CD8-positive, alpha-beta memory T cell (primary cell): ENCODE measurements at places on chromosomes 11 and 22. TPM values are rescaled to one million over a fixed set of nuclear protein-coding genes. Genes with fewer than 3 reads are reported as not detected.

Gene PRCP
- total RNA-seq: 27.1 TPM

Gene RASSF10
- total RNA-seq: not detected

Gene TMA7B
- 2.0 TPM for total RNA-seq

Gene ANKK1
- total RNA-seq: 0.57 TPM

Gene BBOX1
- total RNA-seq: not detected

- no peaks in the 10 kb centered on the region for H3K36me3 ChIP-seq
- no peak overlapping the region for H3K27ac ChIP-seq
- no peak overlapping the region for H3K4me3 ChIP-seq
- H3K27me3 ChIP-seq: peaks cover 30% of the 10 kb centered on the region
- no peak for DNase-seq
Observed at GRCh38 chr11:2138068-2138430, 1.1 kb downstream of the IGF2 start.

DNA sequence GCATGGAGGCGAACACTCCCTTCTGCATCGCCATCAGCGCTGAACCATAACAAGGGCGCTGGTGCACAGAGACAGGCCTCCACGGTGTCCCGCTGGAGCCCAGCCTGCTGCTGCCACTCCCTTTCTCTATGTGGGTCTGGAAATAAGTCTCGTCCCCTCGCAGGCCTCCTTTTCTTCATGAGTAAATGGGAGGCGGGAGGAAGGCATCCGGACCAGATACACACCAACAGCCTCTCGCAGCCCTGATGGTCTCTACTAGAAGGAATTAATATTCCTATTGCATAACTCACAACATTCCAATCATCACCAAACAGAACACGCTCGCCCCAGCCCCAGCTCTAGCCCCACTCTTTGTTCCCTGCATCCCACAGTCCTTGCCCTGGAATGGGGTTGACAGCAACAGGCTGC lies 14.9 kb downstream of the RASD2 start:
- no peak overlapping the region for H3K27ac ChIP-seq
- H3K4me1 ChIP-seq: peaks cover 11% of the 10 kb centered on the region
- no peak for DNase-seq
- peaks cover under 1% of the 10 kb centered on the region for H3K27me3 ChIP-seq

GRCh38 chr11:45756384-45757010 lies 48.5 kb upstream of the SLC35C1 start:
- no peak overlapping the region for H3K4me3 ChIP-seq
- no peak for DNase-seq
- H3K4me1 ChIP-seq: no peaks in the 10 kb centered on the region
- H3K36me3 ChIP-seq: no peaks in the 10 kb centered on the region

DNA sequence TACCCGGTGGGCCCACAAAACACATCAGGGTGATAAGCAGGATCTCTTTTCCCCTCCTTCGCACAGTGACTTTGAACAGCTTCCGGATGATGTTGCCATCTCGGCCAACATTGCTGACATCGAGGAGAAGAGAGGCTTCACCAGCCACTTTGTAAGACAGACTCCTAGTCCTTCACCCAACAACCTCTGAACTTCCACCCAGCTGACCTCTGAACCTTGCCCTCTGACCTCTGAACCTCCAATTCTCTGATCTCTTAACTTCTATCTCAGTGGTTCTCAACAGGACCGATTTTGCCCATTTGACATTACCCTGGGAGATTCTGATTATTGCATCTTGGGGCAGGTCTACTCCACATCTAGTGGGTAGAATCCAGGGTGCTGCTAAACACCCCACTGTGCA lies 3.2 kb downstream of the NCF4 start:
- H3K4me3 ChIP-seq: no peak overlapping the region
- no peak overlapping the region for H3K27ac ChIP-seq
- DNase-seq: no peak

DNA sequence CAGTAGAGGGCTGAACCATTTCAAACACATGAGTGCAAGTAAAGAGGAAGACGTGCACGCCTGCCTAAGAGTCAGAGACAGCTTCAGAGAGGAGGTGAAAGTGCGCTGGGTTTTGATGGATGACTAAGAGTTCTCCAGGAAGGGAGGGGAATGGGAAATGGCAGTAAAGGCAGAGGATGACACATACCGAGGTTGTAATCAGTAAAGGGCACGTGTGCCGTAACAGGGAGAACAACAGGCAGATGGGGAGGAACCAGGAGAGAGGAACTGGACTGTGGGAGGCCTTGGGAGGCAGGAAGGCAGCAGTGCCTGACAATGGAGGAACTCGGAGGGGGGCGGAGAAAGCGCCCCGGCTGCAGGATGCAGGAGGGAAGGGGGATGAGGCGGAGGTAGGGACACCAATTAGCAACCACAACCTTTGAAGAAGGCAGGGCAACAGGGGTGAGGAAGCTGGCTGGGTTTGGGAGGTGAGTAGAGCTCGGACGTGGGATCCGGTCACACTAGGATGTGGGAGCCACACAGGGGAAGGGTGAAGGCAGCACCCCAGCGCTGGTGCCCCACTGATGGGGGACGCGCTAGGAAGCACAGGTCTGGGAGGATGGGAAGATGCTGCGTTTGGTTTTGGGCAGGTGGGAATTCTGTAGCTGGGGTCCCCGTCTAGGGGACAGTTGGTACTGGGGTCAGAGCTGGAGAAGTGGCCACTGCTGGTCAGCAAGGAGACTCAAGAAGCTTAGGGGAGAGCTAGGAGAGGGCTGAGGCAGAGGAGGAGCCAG lies 67.4 kb downstream of the SCUBE1 start:
- no peaks in the 10 kb centered on the region for H3K36me3 ChIP-seq
- H3K27ac ChIP-seq: no peak overlapping the region

DNA sequence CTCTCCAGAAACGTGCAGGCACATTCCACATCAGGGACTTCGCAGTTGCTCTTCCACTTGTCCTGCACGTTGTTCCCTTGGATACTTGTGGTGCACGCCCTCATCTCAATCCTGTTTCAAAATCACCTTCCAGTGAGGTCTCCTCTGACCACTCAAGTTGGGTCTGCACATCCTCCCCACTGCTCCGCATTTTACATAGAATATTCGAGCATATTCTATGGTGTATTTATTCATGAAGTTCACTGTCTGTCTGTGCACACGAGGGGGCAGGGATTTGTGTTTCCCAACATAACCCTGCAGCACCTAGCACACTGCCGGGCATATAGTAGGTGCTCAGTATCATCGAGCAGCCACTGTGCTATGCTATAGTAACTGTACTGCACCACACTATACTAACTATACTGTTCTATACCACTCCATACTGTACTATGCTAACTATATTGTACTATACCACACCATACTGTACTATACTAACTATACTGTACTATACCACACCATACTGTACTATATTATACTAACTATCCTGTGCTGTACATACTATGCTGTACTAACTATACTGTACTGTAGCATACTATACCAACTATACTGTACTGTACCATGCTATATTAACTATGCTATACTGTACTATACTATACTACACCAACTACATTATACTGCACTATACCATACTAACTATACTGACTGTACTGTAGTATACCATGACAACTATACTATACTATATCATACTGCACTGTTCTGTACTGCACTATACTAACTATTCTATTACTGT lies 30.3 kb downstream of the ELF5 start:
- H3K27me3 ChIP-seq: no peaks in the 10 kb centered on the region
- no peak overlapping the region for H3K4me3 ChIP-seq
- H3K36me3 ChIP-seq: no peaks in the 10 kb centered on the region
- DNase-seq: no peak

GRCh38 chr11:66719111-66719872 lies 9.7 kb downstream of the SPTBN2 start:
- no peak overlapping the region for H3K27ac ChIP-seq
- peaks cover 3% of the 10 kb centered on the region for H3K27me3 ChIP-seq
- H3K4me3 ChIP-seq: no peak overlapping the region
- no peaks in the 10 kb centered on the region for H3K36me3 ChIP-seq

- H3K27ac ChIP-seq: no peak overlapping the region
- no peaks in the 10 kb centered on the region for H3K27me3 ChIP-seq
- peaks cover 3% of the 10 kb centered on the region for H3K36me3 ChIP-seq
- H3K4me3 ChIP-seq: no peak overlapping the region
- no peak for DNase-seq
Observed at GRCh38 chr22:26770624-26771023, 113.2 kb downstream of the MIAT start.

DNA sequence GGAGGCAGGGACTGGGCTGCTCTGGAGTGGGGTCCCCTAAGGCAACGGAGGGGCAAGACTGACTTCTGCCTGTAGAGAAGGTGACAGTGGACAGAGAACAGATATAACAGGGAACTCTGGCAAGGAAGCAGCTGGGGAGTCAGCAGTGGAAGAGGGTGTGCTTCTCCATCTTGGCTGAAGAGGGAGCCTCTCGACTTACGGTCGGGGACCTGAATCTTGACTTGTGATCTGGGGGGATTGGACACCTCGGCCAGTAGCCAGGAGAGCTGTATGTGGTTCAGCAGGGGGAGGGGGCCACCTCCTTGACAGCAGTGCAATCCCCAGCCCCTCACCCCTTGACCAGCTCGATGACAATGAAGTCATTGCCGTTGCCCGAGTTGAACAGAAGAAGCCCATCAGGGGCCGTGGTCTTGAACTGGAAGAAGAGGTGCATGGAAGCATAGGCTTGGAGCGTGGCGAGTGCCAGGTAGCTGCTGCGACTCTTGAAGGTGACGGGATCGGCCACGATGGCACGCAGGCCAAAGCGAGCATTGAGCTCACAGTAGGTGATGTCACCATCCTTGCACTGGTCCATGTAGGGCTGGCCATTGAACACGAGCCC lies 60.0 kb downstream of the SLC22A12 start:
- H3K27ac ChIP-seq: no peak overlapping the region
- H3K27me3 ChIP-seq: peaks cover 5% of the 10 kb centered on the region
- no peak for DNase-seq
- H3K4me1 ChIP-seq: no peaks in the 10 kb centered on the region
- H3K36me3 ChIP-seq: no peaks in the 10 kb centered on the region

GRCh38 chr11:86930957-86931547 lies 24.1 kb downstream of the FZD4 start:
- H3K4me1 ChIP-seq: no peaks in the 10 kb centered on the region
- H3K27ac ChIP-seq: peak overlapping the region; percentile 30
- no peaks in the 10 kb centered on the region for H3K36me3 ChIP-seq
- no peak overlapping the region for H3K4me3 ChIP-seq
- H3K27me3 ChIP-seq: no peaks in the 10 kb centered on the region

GRCh38 chr22:36986242-36986821 lies 32.9 kb downstream of the TST start:
- peaks cover 8% of the 10 kb centered on the region for H3K27me3 ChIP-seq
- H3K27ac ChIP-seq: no peak overlapping the region
- DNase-seq: no peak

DNA sequence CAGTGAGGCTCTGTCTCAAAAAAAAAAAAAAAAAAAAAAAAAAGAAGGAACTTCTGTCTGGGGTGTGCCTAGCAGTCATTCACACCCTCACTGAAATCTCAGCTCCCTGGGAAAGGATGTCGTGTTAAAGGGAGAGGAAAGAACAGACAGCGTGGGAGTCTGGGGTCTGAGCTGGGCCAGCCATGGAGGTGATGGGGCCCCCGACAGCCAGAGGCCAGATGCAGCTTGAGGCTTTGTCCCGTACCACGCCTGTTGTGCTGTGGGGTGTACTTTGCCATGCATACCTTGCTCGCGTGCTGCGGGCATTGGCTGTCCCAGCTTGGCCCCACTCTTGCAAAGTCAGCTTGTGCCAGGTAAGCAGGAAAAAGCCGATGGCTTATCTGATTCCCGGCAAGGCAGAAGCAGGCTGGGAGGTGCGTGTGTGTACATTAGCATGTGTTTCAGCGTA lies 4.6 kb downstream of the SYT12 start:
- H3K36me3 ChIP-seq: no peaks in the 10 kb centered on the region
- H3K4me3 ChIP-seq: no peak overlapping the region
- H3K27me3 ChIP-seq: peaks cover 12% of the 10 kb centered on the region
- H3K27ac ChIP-seq: no peak overlapping the region
- peaks cover 26% of the 10 kb centered on the region for H3K4me1 ChIP-seq

DNA sequence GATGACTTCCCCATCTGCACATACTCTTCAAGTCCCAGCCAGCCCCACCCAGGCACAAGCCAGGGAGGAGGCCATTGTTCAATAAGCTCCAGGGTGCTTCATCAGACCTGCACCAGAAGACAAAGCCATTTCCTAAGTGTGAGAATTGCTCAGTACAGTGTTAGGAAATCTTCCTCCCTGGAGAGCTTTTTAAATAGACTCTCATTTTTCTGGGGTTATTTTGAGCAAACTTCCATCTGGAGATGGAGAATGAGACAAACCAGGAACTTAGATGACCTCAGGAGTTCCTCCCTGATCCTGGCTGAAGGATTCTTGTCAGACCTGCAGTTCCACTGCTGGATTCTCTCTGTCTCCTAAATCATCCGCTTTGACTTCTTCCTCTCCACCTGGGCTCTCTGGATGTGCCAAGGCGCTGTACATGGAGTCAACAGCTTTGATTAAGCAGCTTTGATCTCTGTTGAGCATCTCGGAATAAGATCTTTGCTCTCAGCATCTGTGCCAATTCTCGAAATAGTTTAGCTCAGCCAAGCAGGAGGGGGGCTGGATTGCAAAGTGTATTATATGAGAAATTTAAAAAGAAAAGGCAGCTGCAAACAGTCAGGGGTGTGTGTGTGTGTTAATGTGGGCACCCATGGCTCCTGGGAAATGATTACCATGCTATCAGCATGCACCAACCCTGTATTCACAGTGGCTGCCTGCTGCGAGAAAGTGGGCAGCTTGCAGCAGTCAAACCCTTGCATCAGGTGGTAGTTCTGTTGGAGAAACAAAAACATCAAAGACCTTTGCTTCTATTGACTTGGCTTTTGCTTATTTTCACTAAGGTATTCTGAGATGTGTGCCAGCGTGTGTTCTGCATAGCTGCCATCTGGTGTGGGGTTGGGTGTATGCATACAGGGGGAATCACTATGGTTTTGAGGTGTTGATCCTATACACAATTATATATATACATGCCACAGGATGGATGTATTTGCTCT lies 70.2 kb upstream of the NAV2 start:
- H3K27ac ChIP-seq: no peak overlapping the region
- DNase-seq: no peak
- H3K27me3 ChIP-seq: no peaks in the 10 kb centered on the region
- no peaks in the 10 kb centered on the region for H3K4me1 ChIP-seq
- H3K4me3 ChIP-seq: no peak overlapping the region

DNA sequence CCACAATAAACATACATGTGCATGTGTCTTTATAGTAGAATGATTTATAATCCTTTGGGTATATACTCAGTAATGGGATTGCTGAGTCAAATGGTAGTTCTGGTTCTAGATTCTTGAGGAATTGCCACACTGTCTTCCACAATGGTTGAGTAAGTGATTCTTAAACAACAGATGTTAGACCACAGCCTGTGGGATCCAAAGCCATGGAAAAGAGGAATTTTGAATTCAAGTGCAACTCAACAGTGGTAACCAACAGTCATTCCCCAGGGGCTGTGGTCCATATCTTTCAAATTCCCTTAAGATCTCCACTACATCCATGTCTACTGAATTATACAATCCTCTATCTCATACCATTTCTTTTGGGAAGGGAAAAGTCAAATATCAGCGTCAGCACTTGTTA lies 321.5 kb downstream of the LARGE1 start:
- no peak for DNase-seq
- no peak overlapping the region for H3K4me3 ChIP-seq
- no peaks in the 10 kb centered on the region for H3K27me3 ChIP-seq
- no peaks in the 10 kb centered on the region for H3K36me3 ChIP-seq
- H3K4me1 ChIP-seq: no peaks in the 10 kb centered on the region
